ENCODE measurements at places on chromosomes 2 and 18.

GRCh38 chr2:126228531-126228930 is 427.4 kb upstream of the GYPC start:
- no peak for DNase-seq

DNA sequence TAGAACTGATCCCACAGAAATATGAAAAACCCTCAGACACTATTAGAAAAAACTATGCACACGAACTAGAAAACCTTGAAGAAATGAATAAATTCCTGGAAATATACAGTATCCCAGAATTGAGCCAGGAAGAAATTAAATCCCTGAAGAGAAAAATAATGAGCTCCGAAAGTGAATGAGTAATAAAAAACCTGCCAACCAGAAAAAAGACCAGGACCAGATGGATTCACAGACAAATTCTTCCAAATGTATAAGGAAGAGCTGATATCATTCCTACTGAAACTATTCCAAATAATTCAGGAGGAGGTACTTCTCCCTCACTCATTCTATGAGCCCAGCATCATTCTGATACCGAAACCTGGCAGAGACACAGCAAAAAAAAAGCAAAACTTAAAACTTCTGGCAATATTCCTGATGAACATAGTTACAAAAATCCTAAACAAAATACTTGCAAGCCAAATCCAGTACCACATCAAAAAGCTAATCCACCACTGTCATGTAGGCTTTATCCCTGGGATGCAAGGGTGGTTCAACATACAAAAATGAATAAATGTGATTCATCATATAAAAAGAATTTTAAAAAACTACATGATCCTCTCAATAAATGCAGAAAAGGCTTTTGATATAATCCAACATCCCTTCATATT is 1397.6 kb upstream of the DDX18 start:
- DNase-seq: no peak

- DNase-seq: no peak
Measured at GRCh38 chr2:17792515-17792914, 23.7 kb upstream of the MSGN1 start.

- no peak for DNase-seq
Measured at GRCh38 chr2:59756150-59756549, 797.3 kb downstream of the BCL11A start.

DNA sequence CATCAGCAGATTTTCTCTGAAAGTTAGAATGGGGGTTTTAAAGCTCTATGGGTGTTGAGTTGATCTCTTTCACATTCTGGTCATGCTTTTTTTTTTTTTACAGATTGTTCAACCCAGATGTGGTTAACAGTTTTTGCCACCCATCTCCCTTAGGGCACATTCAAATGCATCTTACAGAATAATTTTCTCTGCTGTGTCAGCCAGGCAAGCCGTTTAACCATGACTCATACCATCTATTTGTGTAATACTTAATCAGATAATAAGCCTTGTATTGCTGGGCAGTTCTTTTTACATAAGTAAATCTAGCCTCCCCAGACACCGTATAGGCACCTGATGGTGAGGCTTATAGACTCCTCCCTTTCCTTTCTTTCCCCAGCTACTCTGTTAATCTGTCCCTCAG is 62.0 kb downstream of the TGIF1 start:
- DNase-seq: no peak

- DNase-seq: no peak
Measured at GRCh38 chr2:121562269-121563176, 31.8 kb downstream of the RNU4ATAC start.
